ENCODE measurements at places on chromosomes 6 and 20.

GRCh38 chr20:55760586-55760985, 244.7 kb downstream of the CBLN4 start:
- no peak for DNase-seq

- DNase-seq = no peak
These were observed 14.1 kb downstream of the DAAM2 start for GRCh38 chr6:39806278-39806677.

- DNase-seq = no peak
These were observed 197.8 kb downstream of the OGFRL1 start for GRCh38 chr6:71486461-71486860.

GRCh38 chr6:44708208-44708607, 320.7 kb downstream of the CDC5L start:
- DNase-seq = no peak

DNA sequence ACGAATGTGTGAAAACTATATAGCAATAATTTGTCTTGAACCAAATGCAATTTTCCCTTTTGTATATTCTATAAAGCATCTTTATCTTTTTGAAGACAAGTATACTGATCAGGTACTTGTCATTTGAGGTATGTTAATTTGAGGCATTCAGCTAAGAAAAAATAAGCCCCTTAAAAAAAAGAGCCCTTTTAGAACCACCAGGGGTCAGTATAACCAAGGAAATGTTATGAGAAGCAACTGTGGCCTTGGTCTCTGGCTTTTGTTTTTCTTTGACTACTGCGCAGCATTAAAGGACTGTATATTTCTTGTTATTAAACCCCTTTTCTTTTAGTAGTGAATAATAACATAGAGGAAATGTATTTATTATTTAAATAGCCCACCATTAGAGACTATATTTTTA, 43.1 kb downstream of the CD109 start:
- no peak for DNase-seq

GRCh38 chr6:115934145-115934544, 126.5 kb downstream of the FRK start:
- no peak for DNase-seq

GRCh38 chr20:61798632-61799031, 267.0 kb downstream of the TAF4 start:
- no peak for DNase-seq

All from HS-5 (cell line).